H4 (cell line): ENCODE measurements at places on chromosomes 1 and 21. TPM values are rescaled to one million over a fixed set of nuclear protein-coding genes. Genes with fewer than 3 reads are reported as not detected.

- no peak for DNase-seq
Observed at GRCh38 chr1:167826127-167826526, 87.8 kb downstream of the ADCY10 start.

- no peak for DNase-seq
Observed at GRCh38 chr1:166237675-166238074, 70.9 kb upstream of the FAM78B start.

- no peak for DNase-seq
Observed at GRCh38 chr1:188846468-188846867, 1631.2 kb downstream of the BRINP3 start.

- peak; percentile 98 for DNase-seq
Observed at GRCh38 chr1:68916221-68916902, 419.5 kb upstream of the DEPDC1 start.

DNA sequence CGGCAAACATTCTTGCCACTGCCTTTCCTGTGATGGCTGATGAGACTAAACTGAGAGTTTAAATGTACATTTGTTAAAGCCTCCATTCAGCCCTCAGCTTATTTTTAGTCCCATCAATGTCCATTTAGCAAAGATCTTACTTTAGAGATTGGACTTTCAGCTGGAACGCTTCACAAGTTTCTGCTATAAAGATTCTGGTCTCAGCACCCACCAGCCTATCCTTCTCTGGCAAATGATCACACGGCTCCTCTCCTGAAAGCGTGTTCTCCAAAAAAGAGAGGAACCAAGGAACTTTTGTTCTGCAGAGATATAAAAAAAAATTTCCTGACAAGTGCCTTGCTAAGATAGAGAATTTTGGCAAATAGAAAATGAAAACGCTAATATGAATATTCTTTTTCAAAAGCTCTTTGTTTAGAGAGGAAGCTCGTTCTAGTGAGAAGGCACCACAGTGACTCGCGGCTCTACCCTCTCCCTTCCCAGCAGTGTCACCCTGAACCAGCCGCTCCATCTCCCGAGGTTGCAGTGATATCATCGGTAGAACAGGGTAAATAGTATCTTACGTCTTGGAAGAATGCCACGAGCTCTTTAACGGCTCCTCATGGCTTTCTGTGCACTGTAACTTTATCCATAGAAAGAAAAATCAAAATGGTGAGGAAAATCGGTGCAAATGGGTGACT lies 200.2 kb downstream of the APP start:
- DNase-seq: no peak

DNA sequence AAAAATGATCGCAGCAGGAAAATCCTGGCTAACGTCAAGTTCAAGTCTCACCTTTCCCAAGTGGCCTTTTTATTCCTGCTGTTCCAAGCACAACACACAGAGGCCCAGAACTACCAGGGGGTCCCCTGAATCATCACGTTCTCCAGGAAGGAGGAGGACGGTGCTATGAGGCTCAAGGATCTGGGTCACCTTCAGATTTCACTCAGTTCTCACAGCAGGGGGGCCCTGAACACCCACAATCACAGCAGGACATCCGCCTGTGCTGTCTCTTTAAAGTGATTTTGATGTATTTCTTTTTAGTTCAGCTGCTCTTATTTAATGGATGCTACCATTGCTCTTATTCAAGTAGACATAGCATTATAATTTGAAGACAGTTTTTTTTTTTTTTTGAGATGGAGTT lies 173.4 kb downstream of the HUNK start:
- no peak for DNase-seq

DNA sequence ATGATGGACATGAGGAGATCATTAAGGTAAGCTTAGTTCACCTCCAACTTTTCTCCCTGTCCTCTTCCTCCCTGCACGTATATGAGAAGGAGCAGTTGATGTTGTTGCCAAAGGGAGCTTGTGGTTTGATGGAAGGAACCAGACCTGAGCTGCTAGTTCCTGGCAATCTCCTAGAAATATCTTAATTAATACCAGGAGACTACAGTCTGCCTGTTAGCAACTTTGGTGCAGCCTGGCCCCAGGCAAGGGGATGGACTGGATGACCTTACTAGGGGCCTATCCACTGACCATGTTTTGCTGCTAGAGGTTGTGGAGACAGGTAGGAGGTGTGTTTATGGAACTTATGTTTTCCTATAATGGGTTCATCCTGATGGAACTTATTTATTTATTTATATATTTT lies 22.6 kb downstream of the TUFT1 start:
- no peak for DNase-seq

- peak; percentile 79 for DNase-seq
Observed at GRCh38 chr1:184060316-184060715, 8.8 kb downstream of the TSEN15 start.

LINGO4 gene
- not detected in 2 replicates for total RNA-seq

SPAG17 gene
- total RNA-seq: 0.10 and 0.45 TPM in 2 replicates

MRAP gene
- not detected in 2 replicates for total RNA-seq

LMX1A gene
- total RNA-seq: not detected in 2 replicates
